ENCODE measurements at places on chromosomes 3 and 15. TPM values are rescaled to one million over a fixed set of nuclear protein-coding genes. Genes with fewer than 3 reads are reported as not detected.

Gene ZBBX
- total RNA-seq, result not detected

Gene ACKR4
- total RNA-seq, result 0.18 TPM

Gene SPTSSB
- total RNA-seq, result 1.4 TPM

Gene GABRA5
- total RNA-seq, result not detected

Gene DUSP7
- 3.6 TPM for total RNA-seq

Gene NPAP1
- total RNA-seq, result 0.02 TPM

Gene TMCO5A
- total RNA-seq, result not detected

Gene DLL4
- 4.0 TPM for total RNA-seq

Gene AMIGO3
- not detected for total RNA-seq

Gene C3orf22
- total RNA-seq, result not detected

Gene MOBP
- not detected for total RNA-seq

Gene GOLGA6L9
- 0.49 TPM for total RNA-seq

Gene CPLX3
- total RNA-seq, result not detected

Gene CAPN3
- 7.2 TPM for total RNA-seq

Gene BUB1B
- total RNA-seq, result 1.2 TPM

Gene SLC12A8
- total RNA-seq, result 20.5 TPM

Gene KIF7
- 0.49 TPM for total RNA-seq

Gene PTH1R
- total RNA-seq, result 6.1 TPM

Gene VEPH1
- 0.74 TPM for total RNA-seq

Gene PLCH1
- total RNA-seq, result 0.25 TPM

Gene MNS1
- total RNA-seq, result 0.18 TPM

Gene UBE2E2
- 17.3 TPM for total RNA-seq

Gene GNAT1
- total RNA-seq, result not detected

Gene CCDC80
- 1.6 TPM for total RNA-seq

Gene LRRC15
- total RNA-seq, result 0.09 TPM

Gene PSMD6
- 33.1 TPM for total RNA-seq

Gene PPM1L
- total RNA-seq, result 6.9 TPM

Gene SKOR1
- total RNA-seq, result 0.05 TPM

Gene CADPS
- 0.06 TPM for total RNA-seq

Gene PSTPIP1
- 1.7 TPM for total RNA-seq

Gene LRRIQ4
- not detected for total RNA-seq

Gene INKA1
- total RNA-seq, result 0.78 TPM

Gene UQCC5
- 6.0 TPM for total RNA-seq

Gene RYR3
- total RNA-seq, result 0.05 TPM

Gene SUCNR1
- total RNA-seq, result 1.7 TPM

Gene STAC
- 0.83 TPM for total RNA-seq

Gene ARGFX
- total RNA-seq, result not detected

Gene FBXO40
- total RNA-seq, result not detected

Gene ALG1L2
- total RNA-seq, result not detected

Gene LSM3
- total RNA-seq, result 5.2 TPM

Gene CCR4
- 0.11 TPM for total RNA-seq

Gene PLSCR5
- not detected for total RNA-seq

Measured in right lobe of liver (tissue), 6 donors.